Stimulated activated CD4-positive, alpha-beta T cell treated with anti-CD3 and anti-CD28 coated beads, Interleukin-12 subunit alpha, Interleukin-12 subunit beta, amount 100 ng/mL, for 4 hours (primary cell): ENCODE measurements at places on chromosomes 3 and 15.

DNA sequence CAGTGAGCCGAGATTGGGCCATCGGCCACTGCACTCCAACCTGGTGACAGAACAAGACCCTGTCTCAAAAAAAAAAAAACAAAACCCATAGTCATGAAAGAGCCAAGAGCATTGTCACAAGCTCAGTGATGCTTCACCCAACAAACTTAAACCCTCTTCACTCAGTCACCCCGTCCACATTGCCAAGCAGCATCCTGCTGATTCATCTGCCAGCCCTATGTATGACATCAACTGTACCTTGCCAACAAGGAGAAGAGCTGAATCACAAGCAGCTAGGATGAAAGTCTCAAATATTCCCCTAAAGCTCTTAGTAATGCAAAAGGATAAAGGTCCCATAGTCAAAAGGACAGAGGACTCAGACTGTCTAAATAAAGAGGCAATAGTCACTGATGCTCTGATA, 90.0 kb downstream of the ANO10 start:
- no peak for DNase-seq

DNA sequence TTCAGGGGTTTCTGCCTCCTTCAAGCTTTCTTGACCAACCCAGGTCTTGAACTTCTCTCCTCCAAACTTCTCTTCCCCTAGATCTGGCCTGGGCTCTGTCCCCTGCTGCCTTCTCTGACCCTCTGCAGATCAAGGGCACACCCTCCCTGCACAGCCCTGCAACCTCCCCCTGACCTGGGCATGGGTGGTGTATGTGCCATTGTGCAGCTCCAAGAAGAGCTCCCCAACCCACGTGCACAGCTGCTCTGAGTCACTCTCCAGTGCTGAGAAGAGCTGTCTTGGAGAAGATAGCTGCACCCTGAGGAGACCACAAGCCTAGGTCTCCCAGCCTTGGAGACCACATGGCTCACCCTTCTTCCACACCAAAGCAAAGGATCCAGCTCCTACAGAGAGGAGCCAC, 8.0 kb downstream of the MAN2C1 start:
- DNase-seq = no peak

- no peak for DNase-seq
Observed at GRCh38 chr3:62632510-62633294, 242.5 kb downstream of the CADPS start.

DNA sequence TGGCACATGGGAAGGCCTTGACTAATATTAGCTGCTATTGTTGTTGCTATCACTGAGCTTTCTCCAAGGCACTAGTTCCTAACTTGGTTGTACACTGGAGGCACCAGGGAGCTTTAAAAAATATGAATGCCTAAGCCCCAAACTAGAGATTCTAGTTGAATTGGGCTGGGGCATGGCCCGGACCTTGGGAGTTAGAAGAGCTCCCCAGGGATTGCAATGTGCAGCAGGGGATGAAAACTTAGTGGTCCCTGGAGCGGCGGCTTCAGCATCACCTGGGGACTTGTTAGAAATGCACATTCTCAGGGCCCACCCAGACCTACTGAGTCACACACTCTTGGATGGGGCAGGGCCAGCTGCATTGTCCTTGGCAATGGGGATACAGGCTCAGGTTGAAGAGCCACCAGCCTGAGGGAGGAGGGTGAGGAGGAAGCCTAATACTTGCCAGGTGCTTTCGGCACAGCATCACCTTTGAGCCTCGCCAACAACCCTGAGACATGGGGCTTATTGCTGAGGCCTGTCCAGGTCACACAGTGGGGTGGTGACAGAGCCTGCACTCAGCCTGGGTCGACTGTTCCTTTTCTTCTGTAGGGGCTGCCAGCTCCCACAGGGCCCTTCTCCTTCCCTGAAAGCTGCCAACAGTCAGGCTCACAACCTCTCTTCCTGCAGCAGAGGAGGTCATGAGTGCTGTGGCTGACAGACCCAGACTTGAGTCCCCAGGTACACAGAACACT, 84.5 kb downstream of the ATP2B2 start:
- no peak for DNase-seq
